Small intestine (tissue), 16 donors: ENCODE measurements at places on chromosomes 6 and 20. TPM values are rescaled to one million over a fixed set of nuclear protein-coding genes. Genes with fewer than 3 reads are reported as not detected.

Gene TENT5A
- 6.0 TPM for polyA plus RNA-seq

Gene MUC22
- not detected for polyA plus RNA-seq

Gene CYP21A2
- polyA plus RNA-seq = 1.2 TPM

Gene PI3
- 15.3 TPM for polyA plus RNA-seq

Gene TRIM40
- polyA plus RNA-seq = 19.5 TPM

Gene PRR18
- polyA plus RNA-seq = 0.45 TPM

Gene ULBP1
- polyA plus RNA-seq = 0.36 TPM

Gene FOXS1
- polyA plus RNA-seq = 1.0 TPM

Gene PSORS1C1
- polyA plus RNA-seq = 0.19 TPM

Gene KHDC1
- not detected for polyA plus RNA-seq

Gene CLVS2
- not detected for polyA plus RNA-seq

Gene GSTA1
- polyA plus RNA-seq = 2,206 TPM

Gene DNAH8
- under 0.01 TPM for polyA plus RNA-seq

Gene ENPP3
- 0.57 TPM for polyA plus RNA-seq

Gene KIF25
- polyA plus RNA-seq = not detected

Gene DLL1
- polyA plus RNA-seq = 0.81 TPM

Gene RIMS1
- polyA plus RNA-seq = 1.4 TPM

Gene MUC21
- polyA plus RNA-seq = 0.22 TPM

Gene RIPOR2
- 3.1 TPM for polyA plus RNA-seq

Gene NRN1
- polyA plus RNA-seq = 3.2 TPM

Gene BCAS4
- 4.0 TPM for polyA plus RNA-seq

Gene PTCRA
- polyA plus RNA-seq = not detected

Gene HSPA12B
- polyA plus RNA-seq = 4.1 TPM

Gene PRRT1
- polyA plus RNA-seq = 4.6 TPM

Gene GNMT
- not detected for polyA plus RNA-seq

Gene C6orf15
- polyA plus RNA-seq = not detected

Gene POU3F2
- not detected for polyA plus RNA-seq

Gene HLA-DQA1
- polyA plus RNA-seq = 6.5 TPM

Gene CRIP3
- polyA plus RNA-seq = 0.89 TPM

Gene PACRG
- polyA plus RNA-seq = 0.49 TPM

Gene AKAP12
- 0.67 TPM for polyA plus RNA-seq

Gene TFAP2D
- polyA plus RNA-seq = not detected

Gene DBNDD2
- polyA plus RNA-seq = 114 TPM

Gene LAMP5
- 0.54 TPM for polyA plus RNA-seq

Gene VSX1
- polyA plus RNA-seq = not detected

Gene SLC44A4
- polyA plus RNA-seq = 129 TPM

Gene RIPPLY2
- 0.19 TPM for polyA plus RNA-seq

Gene VNN1
- polyA plus RNA-seq = 245 TPM

Gene HLA-DRB1
- polyA plus RNA-seq = 226 TPM

Gene CGAS
- polyA plus RNA-seq = 2.7 TPM

Gene FOXQ1
- polyA plus RNA-seq = 2.5 TPM

Gene BICRAL
- polyA plus RNA-seq = 4.2 TPM

Gene MAPK13
- polyA plus RNA-seq = 161 TPM

Gene RCAN2
- polyA plus RNA-seq = 8.7 TPM

Gene UBR2
- polyA plus RNA-seq = 9.0 TPM

Gene USP49
- polyA plus RNA-seq = 0.27 TPM

Gene PRL
- polyA plus RNA-seq = not detected

Gene SLC17A9
- polyA plus RNA-seq = 0.22 TPM
